ENCODE measurements at places on chromosomes 5 and 9.

DNA sequence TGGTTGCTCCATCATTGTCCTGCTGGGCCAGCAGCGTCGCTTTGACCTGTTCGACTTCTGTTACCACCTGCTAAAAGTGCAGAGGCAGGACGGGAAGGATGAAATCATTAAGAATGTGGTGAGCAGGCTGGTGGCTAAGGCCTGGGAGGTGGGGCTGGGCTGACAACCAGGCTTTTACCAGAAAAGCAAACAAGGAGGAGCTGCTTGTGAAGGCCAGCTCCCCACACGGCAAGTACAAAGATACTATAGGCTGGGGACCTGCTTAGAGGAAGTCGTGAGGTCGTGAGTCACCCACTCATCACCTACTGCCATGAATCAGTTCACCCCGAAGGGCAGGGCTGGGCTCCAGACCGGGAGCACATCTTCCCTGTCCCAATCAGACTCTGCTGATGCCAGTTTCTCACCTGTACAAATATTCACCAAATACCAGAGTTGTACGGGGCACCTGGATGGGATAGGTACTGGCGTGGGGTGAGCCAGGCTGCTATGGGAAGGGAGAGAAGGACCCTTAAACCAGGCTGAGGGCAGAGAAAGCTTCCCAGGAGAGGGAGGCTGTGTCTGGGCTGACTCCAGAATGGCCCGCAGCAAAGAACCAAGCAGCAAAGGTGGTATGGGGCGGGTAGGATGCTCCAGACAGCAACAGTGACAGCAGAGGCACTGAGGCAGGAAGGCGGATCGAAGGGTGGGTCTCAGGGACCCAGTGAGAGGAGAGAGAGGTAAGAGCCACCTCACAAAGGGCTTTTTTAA, 69.3 kb upstream of the NIPAL4 start:
- DNase-seq, result no peak

DNA sequence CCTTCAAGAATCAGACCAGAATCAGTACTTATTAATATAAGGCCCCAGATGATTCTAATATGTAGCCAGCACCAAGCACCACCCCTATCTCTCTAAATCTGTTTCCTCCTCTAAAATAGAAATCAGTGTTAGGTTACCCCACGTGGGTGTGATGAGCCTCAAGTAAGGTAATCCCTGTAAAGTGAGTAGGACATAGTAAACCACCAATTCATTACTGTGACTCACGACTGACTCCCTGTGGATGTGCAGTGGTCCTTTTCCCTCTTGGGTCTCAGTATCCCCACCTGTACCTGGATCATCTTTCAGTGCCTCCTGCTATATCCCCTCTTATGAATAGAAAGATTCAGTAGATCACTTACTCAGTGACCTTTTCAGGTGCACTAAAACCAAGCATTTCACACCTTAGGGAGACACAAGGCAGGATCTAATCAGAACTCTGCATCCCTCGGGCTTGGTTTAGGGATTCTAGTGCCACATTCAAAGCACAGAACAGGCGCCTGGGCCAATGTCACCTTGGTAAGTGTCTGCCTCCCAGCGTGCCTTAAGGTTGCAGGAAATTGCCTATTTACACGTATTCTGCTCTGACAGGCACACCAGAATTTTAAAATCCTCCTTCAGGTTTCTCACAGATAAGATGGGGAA, 12.2 kb upstream of the ALDH1B1 start:
- no peak for DNase-seq

- no peak for DNase-seq
Observed at GRCh38 chr5:54610197-54610944, 92.8 kb downstream of the SNX18 start.

GRCh38 chr5:157020511-157021222, 38.2 kb downstream of the HAVCR1 start:
- no peak for DNase-seq

- no peak for DNase-seq
Observed at GRCh38 chr9:115002371-115003120, 72.2 kb upstream of the TNFSF8 start.

GRCh38 chr9:87010626-87011025, 63.3 kb upstream of the GAS1 start:
- DNase-seq, result no peak

DNA sequence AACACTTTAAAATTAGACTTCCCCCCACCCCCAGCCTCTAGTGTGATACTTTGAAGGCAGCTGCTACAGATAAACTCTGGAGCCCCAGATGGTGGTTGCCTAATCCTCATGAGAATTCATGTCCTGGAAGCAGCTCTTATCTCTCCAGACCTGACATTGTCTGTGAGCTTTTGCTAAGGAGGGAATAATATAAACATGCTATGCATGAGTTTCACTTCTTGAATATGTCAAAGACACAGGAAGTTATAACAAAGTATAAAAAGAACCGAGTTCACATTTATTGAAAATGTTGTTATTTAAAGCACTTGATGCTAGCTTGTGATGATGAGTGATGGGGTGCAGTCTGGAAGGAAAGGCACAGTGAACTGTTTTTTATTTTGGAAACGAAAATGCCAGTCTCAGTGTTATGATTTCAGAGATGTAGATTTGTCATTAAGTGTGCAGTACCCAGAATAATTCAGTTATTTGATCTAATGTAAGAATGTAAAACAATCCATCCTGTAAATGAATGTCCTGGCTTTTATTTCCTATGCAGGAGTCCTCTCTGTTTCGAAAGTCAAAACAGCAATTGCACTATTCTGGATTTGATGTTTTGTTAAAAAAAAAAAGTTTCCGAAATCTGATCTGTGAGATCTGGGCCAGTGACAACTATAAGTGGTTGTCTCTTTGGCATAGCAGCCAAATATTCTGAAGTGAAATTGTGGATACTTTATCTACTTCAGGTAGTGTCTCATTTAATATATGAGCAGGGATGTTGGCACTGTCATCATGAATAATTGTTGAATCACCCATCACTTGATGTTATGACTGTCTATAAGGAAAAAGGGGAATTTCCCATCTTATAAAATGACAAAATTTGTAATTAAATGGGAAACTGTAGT, 77.0 kb downstream of the ZCCHC7 start:
- no peak for DNase-seq

DNA sequence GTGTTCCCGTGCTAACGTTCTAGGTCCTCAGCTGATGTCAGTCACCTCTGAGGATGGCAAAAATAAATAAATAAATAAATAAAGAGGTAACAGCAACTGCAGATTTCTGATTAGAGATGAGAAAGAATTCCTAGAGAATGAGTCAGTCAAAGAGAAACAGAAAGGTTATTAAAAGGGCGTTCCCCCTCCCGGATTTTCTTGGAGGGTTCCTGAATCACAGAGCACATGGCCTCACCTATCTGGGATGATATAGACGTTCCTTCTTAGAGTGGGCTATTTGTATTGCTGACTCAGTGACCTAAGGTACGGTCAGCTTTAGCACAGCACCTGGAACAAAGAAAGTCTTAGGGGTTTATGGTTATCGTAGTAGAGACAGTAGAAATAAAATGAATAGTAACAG, 30.6 kb downstream of the HTR4 start:
- no peak for DNase-seq

- peak; percentile 31 for DNase-seq
Observed at GRCh38 chr5:164581889-164582288, 1076.5 kb downstream of the MAT2B start.

DNA sequence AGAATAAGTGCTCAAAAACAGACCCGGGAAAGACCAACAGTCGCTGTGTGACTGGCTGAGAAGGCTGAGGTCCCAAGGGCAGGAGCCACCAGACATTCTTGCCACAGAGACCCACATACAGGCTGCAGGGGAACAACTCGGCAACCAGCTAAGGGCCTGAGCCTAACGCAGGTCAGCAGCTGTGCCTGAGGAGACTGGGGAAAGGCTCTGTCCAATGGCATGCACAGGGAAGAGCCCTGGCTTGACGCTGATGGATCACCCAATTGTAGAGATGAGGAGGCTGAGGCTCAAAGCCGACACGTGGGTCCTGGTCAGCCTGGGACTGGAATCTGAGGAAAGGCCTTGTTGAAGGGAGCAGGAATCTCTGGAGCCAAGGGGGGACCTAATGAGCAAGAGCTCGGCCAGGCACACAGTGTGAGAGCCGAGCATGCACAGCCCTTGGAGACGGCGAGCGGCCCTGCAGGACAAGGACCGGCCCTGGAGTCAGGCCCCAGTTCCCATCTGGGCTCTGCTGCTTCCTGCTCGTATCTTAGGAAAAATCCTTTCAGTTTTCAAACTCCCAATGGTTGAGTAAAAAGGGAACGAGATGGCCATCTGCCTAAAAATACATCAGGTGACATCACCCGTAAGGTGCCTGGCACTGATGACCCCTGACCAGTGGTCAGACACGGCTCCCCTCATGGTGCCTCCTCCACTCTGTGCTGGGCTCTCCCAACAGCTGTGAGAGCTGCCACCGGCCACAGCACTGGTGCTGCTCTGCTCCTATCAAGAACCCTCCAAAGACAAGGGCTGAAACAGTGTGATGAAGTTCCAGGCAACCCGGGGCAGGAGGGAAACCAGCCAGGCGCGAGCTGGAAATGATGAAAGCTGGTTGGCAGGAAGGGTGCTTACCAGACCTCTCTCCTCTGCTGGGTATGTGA, 16.4 kb downstream of the LMAN2 start:
- DNase-seq, result no peak

- DNase-seq, result no peak
Observed at GRCh38 chr5:39337252-39337915, 26.9 kb downstream of the C9 start.

- no peak for DNase-seq
Observed at GRCh38 chr9:92385477-92385876, 18.9 kb downstream of the OGN start.

GRCh38 chr5:104998572-104998971, 1436.0 kb upstream of the NUDT12 start:
- DNase-seq, result no peak

GRCh38 chr5:80369521-80369920, 38.3 kb upstream of the ZFYVE16 start:
- peak; percentile 87 for DNase-seq

DNA sequence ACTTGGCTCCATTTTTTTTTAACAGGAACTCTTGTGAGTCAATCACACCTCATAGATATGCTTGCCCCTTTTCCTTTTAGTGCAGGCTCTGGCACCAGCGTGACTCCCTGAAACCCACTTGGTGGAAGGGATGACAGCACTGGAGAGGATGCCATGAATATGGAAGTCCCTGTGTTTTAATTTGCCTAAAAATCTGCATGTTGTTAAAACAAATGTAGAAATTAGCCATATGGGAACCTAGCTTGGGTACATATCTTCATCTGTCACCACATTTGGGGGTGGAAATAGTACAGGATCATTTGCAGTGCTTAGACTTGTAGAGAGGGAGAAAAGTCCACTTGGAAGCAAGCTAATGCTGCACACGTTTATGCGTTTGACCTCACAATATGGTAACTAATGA, 179.0 kb downstream of the EBF1 start:
- no peak for DNase-seq

- DNase-seq, result no peak
Observed at GRCh38 chr5:55933377-55934114, 61.2 kb downstream of the IL6ST start.

GRCh38 chr5:6504677-6505415, 56.2 kb downstream of the UBE2QL1 start:
- DNase-seq, result peak; percentile 88

GRCh38 chr9:11374926-11375325, 762.1 kb upstream of the PTPRD start:
- no peak for DNase-seq

GRCh38 chr5:92703976-92704375, 877.0 kb downstream of the NR2F1-AS1 start:
- no peak for DNase-seq

- DNase-seq, result peak; percentile 75
Observed at GRCh38 chr5:58582019-58582802, 664 bp upstream of the RAB3C start.

DNA sequence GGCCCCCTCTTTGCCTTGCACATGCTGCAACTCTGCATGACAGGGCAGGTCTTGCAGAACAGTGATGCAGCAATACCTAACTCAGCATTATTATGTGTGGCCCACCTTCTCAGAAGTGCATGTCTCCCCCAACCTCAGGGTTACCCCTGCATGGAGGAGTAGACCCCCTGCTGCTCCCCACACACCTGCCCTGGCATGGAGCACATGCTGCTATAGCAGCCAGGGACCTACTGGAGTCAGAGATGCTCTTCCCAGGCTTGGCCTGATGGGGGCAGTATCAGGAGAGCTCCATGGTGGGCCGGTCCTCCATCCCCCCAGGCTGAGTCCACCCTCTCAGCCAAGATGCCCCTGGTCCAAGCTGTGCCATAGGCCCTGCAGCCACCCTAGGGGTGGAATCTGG, 13.2 kb upstream of the BOD1 start:
- DNase-seq, result no peak

GRCh38 chr5:68033961-68034571, 181.5 kb upstream of the PIK3R1 start:
- no peak for DNase-seq

DNA sequence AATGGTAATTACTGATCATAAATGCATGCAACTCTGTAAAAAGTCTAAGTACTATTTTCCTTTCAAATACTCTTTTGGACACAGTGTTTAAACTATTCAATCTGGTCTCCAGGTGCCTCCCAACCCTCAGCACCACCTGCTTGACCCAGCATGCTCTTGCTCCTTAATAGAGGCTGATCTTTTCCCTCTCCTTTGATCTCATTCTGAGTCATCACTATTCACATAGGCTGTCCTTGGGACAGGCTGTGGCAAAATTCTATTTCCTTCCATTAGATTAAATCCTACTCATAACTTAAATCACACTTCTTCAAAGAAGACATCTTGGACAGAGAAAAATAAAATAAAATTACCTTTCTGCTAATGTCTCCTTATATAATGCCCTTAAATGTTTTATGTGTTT, 199.4 kb upstream of the ST8SIA4 start:
- DNase-seq, result no peak

DNA sequence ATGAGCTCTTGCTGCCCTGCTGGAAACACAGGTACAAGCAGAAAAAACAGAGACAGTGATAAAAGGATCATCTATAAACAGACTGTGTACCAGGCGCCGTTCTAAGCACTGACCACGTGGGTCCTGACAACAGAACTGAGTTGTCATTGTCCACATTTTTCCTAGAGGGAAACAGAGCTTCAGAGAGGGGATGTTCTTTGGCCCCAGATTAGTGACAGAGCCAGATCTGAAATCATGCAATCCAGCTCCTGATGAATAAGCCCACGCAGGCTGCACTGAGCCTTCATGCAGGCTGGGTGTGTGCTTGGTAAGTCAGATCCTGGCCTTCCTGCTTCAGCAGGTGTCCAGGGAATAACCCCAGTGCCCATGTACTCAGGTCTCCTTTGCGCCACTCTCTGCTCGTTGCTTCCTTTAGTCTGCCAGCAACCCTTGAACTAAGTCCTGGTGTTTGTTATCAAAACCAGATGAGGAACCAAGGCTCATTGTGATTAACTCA, 22.8 kb upstream of the TCF7 start:
- no peak for DNase-seq

GRCh38 chr5:113804264-113804663, 290.8 kb downstream of the YTHDC2 start:
- no peak for DNase-seq

Data from NCI-H2081 (cell line).